ENCODE measurements at places on chromosomes 7 and 10. TPM values are rescaled to one million over a fixed set of nuclear protein-coding genes. Genes with fewer than 3 reads are reported as not detected.

Gene ARMH3
- total RNA-seq, result 18.5 TPM

Gene C10orf120
- total RNA-seq, result not detected

Gene GLI3
- 43.0 TPM for total RNA-seq

Gene CAMK1D
- total RNA-seq, result 5.6 TPM

Gene ZNF365
- 0.59 TPM for total RNA-seq
